ENCODE measurements at places on chromosomes 3 and 15. TPM values are rescaled to one million over a fixed set of nuclear protein-coding genes. Genes with fewer than 3 reads are reported as not detected.

GRCh38 chr3:110753516-110753915 is 318.1 kb upstream of the NECTIN3 start:
- H3K4me1 ChIP-seq, result peaks cover 63% of the 10 kb centered on the region
- no peak overlapping the region for H3K27ac ChIP-seq
- no peaks in the 10 kb centered on the region for H3K36me3 ChIP-seq
- H3K4me3 ChIP-seq, result no peak overlapping the region
- no peaks in the 10 kb centered on the region for H3K27me3 ChIP-seq

CHRNA5 gene
- 23.3 TPM for total RNA-seq

CGNL1 gene
- total RNA-seq, result 67.1 TPM

ADAMTS9 gene
- total RNA-seq, result 2.6 TPM

DNA sequence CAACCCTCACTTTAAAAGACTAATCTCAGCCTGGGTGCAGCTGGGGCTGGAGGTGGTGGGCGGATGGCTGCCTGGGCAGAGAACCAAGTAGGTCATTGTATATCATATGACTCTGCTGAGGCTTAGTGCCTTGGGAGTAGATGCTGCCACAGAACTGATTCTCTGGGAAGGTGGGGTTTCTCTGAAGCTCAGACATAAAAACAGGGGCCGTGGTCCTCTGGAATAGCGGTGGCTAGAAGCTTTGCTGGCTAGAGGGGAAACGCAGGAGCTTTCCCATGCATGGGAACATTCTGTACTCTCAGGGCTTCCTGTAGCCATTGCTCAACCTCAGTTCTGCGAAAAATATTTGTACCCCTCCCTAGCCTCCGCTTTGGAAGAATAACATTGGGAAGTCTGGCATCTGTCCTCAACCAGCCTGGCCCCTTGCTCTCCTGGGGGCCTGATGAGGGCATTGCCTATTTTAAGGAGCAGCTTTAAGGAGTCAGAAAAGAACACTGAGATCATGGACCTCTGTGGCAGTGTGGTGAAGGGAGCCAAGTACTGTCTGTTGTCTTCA is 14.7 kb downstream of the TIMP4 start:
- no peak for DNase-seq
- H3K27me3 ChIP-seq, result no peaks in the 10 kb centered on the region
- H3K27ac ChIP-seq, result no peak overlapping the region
- H3K4me1 ChIP-seq, result no peaks in the 10 kb centered on the region
- peaks cover 3% of the 10 kb centered on the region for H3K36me3 ChIP-seq
- no peak overlapping the region for H3K4me3 ChIP-seq

DNA sequence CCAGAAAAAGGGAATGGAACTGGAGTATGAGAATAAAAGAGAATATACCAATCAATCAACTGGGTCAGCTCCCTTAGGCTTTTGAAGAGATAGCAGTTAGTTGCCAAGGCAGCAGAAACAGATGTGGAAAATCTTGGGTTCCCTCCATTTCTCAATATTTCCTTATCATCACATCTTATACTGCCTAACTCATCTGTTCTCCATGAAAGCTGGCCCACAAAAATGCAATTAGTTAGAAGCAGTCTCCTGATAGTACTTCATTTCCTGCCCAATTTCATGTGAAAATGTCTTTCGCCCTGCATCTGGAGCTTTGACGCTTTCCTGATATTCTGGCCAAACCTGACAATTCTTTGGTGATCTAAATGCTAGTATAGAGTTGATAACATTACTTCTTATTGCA is 30.1 kb upstream of the SPTSSB start:
- DNase-seq, result no peak
- H3K27me3 ChIP-seq, result no peaks in the 10 kb centered on the region
- no peak overlapping the region for H3K27ac ChIP-seq
- no peak overlapping the region for H3K4me3 ChIP-seq
- 0 out of 2 replicates have a peak, but pooled peaks cover 3% of the 10 kb centered on the region for H3K4me1 ChIP-seq

Measured in WTC11 (cell line).